ENCODE measurements at places on chromosomes 1 and 21.

DNA sequence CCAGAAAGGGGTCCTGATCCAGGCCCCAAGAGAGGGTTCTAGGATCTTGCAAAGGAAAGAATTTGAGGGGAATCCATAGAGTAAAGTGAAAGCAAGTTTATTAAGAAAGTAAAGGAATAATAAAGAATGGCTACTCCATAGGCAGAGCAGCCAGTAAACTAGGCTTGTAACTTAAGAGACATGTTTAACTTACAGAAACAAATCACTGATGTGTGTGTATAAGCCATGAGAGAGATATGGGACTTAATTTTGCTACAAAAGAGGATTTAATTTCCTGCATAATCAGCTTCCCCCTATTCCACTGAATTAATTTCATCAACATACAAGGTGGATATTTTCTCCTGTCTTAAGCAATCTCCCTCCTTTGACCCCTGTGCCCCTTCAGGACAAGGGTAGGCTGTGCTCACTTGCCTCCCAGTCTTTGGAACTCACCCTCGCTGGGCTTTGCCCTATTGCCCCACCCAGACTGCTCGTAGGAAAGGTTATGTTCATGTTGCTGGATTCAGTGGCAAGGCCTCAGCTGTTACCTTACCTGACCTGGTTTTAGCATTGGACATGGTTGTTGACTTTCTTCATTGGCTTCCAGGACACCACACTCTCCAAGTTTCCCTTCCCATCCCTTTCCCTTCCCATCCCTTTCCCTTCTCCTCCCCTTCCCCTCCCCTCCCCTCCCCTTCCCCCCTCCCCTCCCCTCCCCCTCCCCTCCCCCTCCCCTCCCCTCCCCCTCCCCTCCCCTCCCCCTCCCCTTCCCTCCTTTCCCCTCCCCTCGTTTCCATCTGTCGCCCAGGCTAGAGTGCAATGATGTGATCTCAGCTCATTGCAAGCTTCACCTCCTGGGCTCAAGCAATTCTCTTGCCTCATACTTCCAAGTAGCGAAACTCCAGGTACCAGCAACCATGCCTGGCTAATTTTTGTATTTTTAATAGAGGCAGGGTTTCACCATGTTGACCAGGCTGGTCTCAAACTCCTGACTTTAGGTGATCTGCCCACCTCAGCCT, 44.6 kb downstream of the TBCE start:
- no peak for DNase-seq

DNA sequence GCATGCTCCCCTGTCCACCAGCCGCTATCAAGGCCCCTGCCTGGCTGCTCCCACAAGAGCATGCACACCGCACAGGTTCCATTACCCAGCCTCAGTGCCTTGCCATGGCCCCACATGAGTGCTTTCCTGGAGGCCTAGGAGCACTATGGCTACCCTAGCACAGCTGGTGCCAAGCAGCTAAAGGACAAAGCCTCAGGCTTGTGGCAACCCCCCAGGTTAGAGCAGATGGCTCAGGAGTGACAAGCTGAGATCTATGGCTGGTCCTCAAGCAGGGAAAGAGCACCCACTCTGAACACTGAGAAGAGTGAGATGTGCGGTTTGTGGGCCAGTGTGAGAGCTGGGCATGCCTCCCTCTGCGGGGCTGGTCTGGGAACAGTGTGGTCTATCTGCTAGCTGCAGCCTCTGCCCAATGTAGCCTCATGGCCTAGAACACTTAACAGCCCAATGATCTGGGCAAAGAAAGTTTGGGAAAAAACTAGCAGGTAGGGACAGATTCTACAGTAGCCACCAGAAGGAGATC, 129.8 kb downstream of the VAV3 start:
- no peak for DNase-seq

DNA sequence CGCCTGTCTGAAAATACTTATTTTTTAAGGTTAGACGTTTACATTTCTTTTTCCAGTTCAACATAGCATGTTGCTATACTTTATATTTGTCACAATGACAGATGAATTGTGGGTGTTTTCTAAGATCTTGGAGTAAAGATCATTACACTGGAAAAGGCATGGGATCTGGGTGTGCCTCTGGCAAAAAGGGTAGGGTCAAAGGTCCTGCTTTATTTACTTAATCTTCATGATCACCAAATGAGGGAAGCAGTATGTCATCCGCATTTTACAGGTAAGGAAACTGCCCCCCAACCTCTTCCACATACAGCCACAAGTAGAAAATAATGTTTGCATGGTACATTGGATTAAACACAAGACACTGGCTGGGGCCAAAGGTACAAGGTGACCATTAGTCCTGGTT, 12.5 kb upstream of the SMPDL3B start:
- no peak for DNase-seq

- peak; percentile 74 for DNase-seq
These were observed 85.7 kb downstream of the BRINP2 start for GRCh38 chr1:177256153-177257075.

DNA sequence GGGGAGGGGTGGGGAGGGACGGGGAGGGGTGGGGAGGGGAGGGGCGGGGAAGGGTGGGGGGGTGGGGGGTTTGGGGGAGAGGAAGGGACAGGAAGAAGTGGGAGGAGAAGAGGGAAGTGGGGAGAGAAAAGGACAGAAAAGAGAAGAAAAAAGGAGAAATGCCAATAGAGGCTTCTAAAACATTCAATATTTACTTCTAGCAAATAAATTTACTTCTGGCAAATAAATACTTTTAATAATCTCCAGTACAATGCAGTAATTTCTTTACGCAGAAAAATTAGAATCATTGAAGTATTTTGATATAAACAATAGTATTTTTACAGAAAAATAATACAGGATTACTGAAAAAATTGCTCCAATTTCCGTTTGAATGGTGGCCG, 9.4 kb upstream of the GPR161 start:
- no peak for DNase-seq

DNA sequence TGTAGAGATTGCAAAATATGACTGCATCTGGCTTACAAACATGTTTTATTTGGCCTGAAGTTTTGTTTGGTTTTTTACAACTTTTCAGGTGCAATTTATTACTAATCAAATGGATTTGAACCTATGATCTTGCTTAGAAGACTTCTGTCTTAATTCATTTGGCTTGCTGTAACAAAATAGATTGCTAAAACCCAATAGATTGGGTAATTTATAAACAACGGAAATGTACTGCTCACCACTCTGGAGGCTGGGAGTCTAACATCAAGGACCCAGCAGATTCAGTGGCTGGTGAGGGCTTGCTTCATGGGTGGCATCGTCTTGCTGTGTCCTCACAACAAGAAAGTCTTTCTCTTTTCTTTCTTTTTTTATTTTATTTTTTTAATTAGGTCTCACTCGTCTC, 72.9 kb downstream of the LBR start:
- DNase-seq = no peak

- DNase-seq = no peak
These were observed 11.7 kb downstream of the SEMA4A start for GRCh38 chr1:156165083-156165482.

- DNase-seq = no peak
These were observed 67.6 kb downstream of the SEC16B start for GRCh38 chr1:177902266-177902665.

- DNase-seq = no peak
These were observed 91.6 kb downstream of the LRRC8C start for GRCh38 chr1:89724369-89725010.

- no peak for DNase-seq
These were observed 56.8 kb upstream of the PDE9A start for GRCh38 chr21:42596657-42597056.

GRCh38 chr1:12087797-12088314, 24.8 kb downstream of the TNFRSF8 start:
- DNase-seq = no peak

DNA sequence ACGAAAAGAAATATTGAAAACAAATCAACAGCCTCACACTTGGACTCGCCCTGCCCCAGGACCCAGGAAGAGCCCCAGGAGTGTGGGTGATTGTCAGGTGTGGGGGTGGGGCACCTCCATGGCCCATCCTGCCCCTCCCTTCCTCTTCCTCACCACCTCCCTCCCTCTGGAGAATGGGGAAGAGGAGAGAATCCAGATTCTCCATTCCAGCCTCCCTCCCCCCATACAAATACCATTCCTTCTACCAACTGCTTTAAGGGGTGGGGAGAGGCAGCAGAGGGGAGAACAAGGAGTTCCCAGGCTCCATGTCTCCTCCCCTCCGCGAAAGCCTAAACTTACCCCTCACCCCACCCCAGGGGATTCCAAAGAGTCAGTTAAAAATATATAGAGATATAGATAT, 36.7 kb downstream of the MEF2D start:
- no peak for DNase-seq

GRCh38 chr1:230303822-230304221, 122.3 kb downstream of the PGBD5 start:
- no peak for DNase-seq

DNA sequence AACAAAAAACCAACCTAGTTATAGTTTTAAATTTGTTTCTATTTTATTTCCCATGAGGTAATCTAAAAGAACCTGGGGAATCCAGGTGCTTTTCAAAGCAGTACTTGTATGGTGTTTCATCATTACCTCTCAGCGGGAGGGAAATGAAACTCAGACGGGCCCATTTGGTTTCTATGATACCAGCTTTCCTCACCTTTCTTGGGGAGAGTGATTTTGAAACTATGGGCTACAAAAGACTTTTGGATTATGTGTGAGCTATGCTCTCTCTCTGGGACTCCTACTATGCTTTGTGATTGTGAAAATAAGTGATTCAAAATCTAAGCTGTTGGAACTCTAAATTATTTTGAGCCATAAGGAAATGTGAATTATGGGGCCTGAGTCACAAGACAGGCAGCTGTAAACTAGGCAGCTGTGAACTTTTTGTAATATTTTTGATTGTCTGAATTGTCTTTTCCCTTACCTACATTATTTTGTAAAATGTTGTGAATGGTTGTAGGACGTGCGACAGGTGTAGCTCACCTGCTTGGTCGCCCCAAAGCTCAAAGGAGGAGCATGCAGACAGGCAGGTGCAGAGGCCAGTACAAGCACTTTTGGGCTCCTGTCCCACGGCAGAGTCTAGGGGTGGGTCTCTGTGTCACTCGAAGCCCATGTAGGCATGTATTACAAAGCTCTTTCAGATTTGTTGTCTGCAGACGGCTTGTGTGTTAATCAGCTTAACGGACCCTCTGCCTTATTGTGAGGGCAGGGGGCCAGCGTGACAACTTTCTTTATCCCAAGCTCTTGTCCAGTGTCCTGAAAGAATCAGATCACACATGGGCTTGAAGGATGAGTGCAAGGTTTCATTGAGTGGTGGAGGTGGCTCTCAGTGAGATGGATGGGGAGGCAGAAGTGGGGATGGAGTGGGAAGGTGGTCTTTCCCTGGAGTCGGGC, 64.8 kb upstream of the BACH1 start:
- no peak for DNase-seq

DNA sequence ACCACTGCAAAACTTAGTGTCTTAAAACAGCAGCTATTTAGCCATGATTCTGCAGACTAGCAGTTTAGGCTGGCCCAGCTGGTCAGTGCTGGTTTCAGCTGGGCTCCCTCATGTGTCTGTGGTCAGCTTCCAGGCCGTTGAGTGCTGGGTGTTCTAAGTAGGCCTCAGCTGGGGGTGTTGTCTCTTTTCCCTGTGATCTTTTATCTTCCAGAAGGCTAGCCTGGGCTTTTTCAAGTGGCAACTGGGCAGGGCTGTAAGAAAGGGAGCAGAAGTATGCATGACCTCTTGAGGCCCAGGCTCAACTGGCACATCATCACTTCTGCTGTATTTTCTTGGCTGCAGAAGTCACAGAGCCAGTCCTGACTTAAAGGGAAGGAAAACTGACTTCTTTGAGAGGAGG, 136.1 kb downstream of the KIF26B start:
- peak; percentile 1 for DNase-seq
